NCI-H1105 (cell line): ENCODE measurements at places on chromosomes 13 and 19.
A peak's percentile ranks its signal among the peaks of the same experiment; 100 is the strongest.

DNA sequence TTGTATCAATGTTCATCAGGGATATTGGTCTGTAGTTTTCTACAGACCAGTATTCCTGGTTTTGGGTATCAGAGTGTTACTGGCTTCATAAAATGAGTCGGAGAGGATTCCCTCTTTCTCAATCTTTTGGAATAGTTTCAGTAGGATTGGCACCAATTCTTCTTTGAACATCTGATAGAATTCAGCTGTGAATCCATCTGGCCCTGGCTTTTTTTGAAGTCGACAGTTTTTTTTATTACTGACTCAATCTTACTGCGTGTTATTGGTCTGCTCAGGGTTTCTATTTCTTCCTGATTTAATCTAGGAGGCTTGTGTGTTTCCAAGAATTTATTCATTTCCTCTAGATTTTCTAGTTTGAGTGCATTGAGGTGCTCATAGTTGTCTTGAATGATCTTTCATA is 11.4 kb downstream of the TEX26 start:
- no peak for DNase-seq

GRCh38 chr13:85508683-85509329 is 290.4 kb downstream of the SLITRK6 start:
- DNase-seq: no peak

DNA sequence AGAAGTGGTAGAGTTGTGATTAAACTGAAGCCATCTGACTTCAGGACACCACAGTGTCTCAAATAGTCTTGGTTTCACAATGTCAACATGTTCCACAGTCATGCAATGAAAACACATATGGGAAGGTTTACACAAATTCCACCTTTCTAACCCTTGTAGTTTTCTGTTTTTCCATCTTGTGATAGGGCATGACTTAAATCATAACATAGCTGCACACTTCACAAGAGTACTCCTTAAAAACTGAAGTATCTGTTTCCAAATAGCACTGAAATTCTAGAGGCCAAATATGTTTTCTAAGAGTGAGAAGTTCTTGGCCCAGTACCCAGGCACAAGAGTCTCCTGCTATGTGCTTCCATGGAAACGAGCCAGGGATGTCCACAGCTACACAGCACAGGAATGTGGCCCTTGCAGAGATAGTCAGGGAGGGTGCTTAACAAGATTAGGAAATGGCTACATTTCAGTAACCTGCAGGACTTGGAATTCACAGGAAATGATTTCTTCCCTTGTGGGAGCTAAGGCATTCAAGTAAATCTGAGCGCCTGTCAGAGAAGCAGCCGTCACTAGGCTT is 269.1 kb downstream of the NDFIP2 start:
- DNase-seq: no peak

DNA sequence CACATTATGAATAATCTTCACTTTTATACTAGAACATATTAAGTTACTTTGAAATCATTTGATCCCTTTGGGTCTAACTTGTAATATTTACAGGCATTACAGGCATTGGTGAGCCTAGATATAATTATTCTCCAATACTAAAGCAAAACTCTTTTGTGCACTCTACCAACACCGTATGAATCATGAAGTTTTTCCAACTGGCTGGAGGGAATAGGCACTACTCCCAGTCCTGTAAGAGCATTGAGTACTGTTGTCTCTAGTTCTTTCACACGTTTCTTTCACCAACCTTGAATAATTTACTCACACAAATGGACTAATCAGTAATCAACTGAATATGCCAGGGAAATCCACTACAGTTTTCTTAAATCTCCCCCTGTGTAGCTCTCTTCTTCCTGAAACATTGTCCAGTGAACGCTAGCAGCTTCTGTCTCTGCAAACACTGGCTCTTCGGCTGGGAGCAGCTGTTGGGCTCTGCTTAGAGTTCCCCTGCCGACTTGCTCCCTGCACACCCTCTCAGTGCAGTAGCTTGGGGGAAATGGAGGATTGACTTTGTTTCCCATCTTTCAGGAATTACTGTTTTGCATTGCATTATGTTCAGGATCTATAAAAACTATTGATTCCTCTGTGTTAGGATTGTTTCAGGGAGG is 476.7 kb downstream of the RFC3 start:
- DNase-seq: no peak

DNA sequence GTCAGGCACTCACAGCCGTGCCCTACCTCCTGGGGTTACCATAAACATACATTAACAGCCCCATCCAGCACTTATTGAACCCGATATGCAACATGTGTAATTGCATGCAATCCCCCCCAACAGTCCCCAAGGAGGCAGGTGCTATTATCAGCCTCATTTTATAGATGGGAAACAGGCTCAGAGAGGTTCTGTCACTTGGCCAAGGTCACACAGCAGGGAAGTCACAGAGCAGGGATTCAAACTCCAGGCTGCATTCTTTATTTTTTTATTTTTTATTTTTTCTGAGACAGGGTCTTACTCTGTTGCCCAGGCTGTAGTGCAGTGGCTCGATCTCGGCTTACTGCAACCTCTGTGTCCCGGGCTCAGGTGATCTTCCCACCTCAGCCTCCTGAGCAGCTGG is 38.4 kb upstream of the TNFAIP8L1 start:
- no peak for DNase-seq

DNA sequence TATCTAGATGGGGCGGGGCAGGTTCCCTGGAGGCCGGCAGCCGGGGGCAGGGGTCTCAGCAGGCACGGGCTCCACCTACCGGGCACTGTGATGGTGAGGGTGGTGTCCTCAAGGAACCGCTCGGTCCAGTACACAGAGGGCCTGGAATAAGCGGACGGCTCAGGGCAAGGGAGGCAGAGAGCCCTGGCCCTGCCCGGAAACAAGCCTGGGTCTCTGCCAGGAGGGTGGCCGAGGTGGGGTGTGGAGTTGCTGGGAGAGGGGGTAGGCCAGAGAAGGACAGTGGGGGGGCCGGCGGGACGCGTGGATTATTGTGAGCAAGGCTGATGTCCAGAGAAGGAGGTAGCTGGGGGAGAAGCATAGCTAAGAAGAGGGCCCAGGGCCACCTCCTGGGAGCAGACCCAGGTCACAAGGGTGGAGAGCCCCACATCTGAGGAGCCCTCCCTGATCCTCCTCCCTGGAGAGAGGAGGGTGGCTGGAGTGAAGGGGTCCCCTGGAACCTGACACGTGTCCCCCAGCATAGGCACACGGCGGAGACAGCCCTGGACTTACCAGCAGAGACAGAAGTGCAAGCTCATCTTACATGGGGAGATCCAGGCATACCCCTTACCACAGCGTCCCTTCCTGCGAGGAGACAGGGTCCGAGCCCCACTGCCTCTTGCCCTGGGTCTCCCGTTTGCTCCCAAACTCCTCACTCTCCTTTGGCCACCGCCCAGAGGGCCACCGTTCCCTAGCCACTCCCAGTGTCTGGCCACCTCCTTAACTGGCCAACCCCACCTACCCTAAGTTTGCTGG is 29.0 kb upstream of the MIER2 start:
- no peak for DNase-seq

DNA sequence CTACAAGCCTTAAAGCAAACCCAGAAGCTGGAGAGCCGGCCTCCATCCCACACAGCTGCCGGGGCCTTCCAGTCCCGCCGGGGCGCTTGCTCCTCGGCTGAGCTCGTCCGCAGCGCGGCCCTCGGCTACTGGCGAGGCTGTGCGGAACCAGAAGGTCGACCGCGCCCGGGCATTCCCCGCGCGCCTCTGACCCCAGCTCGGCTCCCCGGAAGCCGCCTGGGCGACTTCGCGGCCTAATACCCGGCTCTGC is 863 bp downstream of the ANKRD10 start:
- DNase-seq: peak; percentile 80

GRCh38 chr13:52931539-52932431 is 83.3 kb upstream of the PCDH8 start:
- DNase-seq: no peak

- peak; percentile 70 for DNase-seq
Observed at GRCh38 chr19:4597975-4598671, 38.6 kb upstream of the SEMA6B start.

DNA sequence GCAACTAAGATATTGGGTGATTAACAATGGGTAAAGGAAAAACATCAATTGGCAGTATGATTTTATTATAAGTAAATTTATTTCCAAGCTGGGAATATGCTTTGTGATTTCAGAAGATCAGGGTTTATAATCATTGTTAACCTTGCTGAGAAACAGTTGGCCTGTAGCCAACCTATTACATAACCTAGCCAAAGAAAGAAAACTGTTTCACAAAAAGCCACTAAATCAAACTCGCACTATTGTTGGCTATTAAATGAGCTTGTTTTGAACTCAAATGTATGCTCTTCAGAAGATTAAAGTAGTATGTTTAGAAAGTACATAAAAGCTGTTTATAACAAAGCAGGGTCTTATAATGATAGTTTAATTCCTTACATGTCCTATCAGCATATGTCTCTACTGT is 151.7 kb downstream of the LHFPL6 start:
- DNase-seq: peak; percentile 3

DNA sequence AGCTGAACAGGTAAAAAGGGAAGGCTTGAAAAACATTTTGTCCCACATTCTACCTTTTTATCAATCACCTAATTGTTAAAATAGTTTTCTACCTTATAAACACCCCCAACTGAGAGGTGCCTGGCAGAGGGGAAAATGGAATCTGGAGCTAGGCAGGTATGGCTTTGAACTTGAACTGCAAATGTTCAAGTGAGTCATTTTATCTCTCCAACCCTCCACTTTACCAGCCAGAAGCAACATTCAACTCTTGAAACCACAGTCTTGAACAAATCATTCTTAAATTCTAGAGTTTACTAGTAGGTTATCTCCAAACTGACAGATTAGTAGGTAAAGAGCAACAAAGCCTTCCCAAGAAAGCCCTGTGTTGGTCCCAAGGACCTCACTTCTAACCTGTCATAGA is 116.9 kb downstream of the ABCC4 start:
- no peak for DNase-seq

DNA sequence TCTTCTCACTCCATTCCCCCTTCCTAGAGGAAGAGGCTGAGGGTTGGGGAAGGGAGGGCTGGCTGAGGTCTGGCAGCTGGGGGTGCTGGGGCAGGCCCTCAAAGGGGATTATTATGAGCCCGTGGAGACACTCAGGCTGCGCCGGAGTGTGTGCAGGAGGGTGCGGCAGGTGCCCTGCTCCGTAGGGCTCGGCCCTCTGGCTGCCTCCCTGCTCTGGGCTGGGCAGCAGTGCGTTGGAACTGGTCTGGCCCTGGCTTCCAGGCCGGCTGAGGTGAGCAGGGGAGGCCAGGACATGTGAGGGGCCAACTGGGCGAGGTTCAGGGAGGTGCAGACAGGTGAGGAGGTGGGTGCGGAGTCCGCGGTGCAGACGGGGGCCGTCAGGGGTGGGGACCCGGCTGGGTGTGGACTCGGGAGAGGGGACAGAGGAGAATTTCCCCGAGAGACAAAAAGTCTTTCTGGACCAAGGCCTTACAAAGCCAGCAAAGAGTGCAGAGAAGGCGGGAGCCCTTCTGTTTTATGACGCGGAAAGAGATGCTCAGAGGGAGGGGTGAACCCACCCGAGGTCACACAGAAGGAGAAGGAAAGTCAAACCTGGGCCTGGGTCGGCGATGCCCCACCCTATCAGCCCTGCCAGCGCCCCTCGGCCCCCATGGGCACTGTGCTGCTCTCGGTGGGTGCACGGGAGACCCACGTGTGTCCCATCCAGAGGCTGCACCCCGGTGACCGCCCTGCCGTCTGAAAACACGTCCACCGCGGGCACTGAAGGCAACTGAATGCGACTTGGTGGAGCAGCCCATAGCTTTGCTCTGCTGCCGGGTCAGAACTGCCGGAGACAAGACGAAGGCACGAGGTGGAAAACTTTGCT is 31.0 kb downstream of the PIP5K1C start:
- no peak for DNase-seq

DNA sequence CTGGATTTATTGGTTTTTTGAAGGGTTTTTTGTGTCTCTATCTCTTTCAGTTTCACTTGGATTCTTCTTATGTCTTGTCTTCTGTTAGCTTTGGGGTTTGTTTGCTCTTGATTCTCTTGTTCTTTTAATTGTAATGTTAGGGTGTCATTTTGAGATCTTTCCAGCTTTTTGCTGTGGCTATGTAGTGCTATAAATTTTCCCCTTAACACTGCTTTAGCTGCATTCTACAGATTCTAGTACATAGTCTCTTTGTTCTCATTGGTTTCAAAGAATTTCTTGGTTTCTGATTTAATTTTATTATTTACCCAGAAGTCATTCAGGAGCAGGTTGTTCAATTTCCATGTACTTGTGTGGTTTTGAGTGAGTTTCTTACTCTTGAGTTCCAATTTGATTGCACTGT is 24.6 kb downstream of the ZNF430 start:
- no peak for DNase-seq
